Islet precursor cell (in vitro differentiated cells): ENCODE measurements at places on chromosomes 11 and 22.
A peak's percentile ranks its signal among the peaks of the same experiment; 100 is the strongest.

DNA sequence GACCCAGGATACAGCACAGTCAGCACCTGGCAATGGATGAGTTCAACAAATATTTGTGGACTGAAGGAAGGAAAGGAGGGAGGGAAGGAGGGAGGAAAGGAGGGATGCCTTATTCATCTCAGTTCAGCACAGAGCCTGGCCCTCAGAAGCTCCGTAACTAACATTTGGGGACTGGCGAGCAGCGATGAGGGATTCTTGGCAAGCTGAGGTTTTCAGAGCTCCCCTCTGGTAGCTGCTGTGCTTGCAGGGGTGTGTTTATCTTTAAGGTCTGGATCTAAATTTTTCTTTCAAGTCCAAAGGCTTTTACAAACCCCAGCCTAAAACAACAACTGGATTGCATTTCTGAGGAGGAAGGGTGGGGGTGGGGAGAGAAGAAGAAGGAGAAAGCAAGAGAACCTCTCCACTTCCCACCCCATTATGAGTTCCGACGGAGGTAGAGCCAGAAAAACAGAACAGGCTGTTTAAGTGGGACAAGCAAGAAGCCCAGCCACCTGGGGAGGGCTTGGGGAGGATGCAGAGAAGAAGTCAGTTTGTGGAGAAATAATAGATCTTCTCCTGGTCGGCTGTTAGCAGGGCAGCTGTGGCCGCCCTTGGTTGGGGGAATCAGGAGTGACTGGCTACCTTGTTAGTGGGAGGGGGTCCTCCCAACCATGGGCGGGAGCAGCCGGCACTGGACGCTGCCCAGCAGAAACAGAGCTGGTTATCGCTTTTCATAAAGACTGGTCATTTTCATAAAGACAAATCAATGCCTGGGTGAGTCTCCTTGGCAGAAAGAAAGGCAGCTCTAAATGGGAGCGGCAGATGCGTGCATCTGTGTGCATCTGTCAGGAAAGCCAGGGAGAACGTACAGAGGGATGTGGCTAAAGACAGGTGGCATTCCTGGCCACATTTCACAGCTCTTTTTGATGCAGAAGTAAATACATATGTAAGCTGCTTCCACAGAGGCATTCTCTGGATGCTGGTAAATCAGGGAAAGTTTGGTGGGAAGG is 78.0 kb downstream of the TSPAN18 start:
- DNase-seq: no peak

DNA sequence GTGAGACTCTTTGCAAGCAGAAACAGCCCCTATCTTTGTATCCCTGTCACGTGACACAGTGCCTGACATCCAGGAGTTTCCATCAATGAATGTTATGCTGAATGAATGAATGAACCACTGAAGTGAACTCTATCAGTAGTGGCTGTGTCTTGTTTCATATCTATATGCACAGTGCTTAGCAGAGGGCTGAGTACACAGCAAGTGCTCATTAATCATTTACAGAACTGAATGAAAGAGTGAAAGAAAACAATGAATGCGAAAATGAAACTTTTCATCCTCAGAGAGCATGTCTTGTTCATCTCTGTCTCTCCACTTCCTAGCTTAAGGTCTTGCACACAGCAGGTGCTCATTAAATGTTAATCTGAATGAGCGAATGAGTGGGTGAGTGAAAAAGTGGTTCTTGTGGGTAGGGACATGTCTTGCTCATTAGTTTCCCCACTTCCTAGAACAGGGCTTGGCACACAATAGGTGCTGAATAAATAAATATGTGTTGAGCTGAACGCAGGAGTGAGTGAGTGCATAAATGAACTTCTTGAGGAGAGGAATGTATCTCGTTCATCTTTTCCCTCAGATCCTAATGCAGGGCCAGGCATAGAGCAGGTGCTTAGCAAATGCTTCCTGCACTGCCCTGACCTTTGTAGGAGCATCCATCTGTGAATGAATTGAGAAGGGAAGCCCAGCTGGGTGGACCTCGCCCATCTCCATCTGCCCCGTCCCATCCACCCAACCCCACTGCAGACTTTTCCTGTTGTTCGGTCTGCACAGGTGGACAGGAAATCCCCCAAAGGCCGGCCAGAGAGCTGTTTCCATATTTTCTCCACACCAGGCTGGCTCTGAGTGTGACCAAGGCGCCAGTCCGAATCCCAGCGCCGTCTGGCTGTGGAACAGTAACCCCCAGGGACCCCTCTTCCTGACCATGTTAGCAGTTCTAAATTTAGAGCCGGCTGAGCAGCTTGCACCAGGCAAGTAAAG is 113.4 kb upstream of the CRYBB3 start:
- DNase-seq: no peak

DNA sequence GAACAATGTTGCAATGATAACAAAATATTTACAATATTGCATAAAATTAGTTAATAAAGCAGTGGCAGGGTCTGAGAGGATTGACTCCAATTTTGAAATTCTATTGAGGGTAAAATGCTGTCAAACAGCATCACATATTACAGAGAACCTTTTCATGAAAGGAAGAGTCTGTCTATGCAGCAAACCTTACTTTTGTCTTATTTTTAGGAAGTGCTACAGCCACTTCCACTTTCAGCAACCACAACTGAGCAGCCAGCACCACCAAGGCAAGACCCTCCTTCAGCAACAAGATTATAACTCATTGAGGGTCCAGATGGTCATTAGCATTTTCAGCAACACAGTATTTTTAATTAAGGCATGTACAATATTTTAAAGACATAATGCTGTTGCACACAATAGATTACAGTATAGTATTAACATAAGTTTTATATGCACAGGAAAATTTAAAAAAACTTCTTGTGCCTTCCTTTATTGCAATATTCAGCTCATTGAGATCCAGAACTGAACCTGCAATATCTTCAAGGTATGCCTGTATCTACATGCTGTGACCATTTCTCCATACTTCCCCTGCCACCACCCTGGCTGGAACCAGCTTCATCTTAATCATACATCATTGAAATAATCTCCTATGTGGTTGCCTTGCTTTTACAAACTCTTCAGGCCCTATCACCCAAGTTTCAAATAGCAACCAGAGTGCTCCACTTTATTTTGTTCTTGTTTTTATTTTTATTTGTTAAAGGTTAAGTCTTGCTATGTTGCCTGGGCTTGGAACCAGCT is 711.2 kb downstream of the KCNA4 start:
- no peak for DNase-seq

DNA sequence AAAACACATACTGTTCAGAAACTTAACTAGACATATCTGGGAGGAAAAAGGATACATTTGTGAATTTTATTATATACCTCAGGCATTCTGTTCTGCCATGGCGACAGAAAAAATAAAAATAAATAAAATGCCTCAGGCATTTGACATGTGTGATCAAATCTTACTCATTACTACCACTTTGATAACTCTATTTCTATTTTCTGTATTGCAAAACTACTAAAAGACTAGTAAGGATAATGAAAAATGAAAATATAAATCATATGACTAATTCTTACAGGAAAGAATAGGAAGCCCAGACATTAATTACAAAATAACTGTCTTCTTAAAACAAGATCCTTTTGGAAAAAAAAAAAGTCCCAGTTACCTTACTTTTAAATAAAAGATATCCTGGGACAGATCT is 5.3 kb downstream of the PICALM start:
- DNase-seq: no peak

- no peak for DNase-seq
These were observed 134.3 kb downstream of the TEAD1 start for GRCh38 chr11:12808519-12808918.

DNA sequence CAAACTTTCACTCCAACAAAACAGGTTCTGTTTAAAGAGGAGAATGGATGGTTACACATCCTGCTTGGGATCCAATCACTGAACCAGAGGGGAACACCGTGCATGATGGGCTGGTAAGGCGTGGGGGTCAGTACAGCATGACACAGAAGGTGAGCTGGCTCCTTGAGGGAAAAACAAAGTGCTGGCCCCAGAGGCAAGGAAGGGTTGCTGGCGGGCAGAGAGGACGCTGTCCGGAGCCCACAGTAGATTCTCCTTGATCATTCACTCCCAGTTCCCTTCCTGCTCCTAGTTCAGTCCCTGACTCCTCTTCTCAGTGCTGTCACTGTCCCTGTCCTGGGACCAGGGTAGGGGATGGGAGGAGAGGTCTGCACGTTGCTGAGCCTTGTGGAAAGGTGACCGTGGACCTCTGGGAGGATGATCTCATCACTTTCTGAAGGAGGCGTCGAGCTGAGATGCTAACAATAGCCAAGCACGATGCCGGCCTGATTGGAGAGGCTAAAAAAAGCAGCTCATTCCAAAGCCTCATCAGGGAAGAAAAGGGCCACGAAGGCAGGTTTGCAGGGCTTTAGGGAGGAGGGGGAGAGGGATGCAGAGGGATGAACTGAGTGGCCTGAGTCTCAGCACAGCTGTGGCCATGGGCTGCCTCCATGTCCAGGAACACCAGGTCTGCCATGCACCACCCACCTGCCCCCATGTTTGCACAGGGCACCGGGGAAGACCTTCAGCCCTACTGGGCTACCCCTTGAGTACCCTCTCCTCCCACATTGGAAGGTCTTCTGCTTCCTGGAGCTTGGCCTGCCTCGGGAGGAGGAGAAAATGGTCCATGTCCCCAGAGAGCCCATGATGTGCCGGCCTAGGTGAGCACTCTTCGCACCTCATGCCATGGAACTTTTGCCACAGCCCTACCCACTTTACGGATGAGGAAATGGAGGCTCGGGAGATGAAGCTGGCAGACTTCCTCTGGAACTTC is 72.7 kb upstream of the RTL6 start:
- DNase-seq: peak; percentile 43

- no peak for DNase-seq
These were observed 23.4 kb upstream of the KRTAP5-6 start for GRCh38 chr11:1673446-1674172.

- no peak for DNase-seq
These were observed 29.4 kb upstream of the NUP50 start for GRCh38 chr22:45134313-45134712.

- DNase-seq: peak; percentile 70
These were observed 539 bp downstream of the EIF4ENIF1 start for GRCh38 chr22:31488988-31489617.

GRCh38 chr11:104254347-104254746 is 90.4 kb upstream of the PDGFD start:
- peak; percentile 81 for DNase-seq

- DNase-seq: no peak
These were observed 182.3 kb downstream of the BLID start for GRCh38 chr11:121933694-121934093.

- DNase-seq: no peak
These were observed 25.4 kb upstream of the MS4A6A start for GRCh38 chr11:60208146-60208895.

GRCh38 chr22:38761202-38762162 is 5.7 kb upstream of the SUN2 start:
- DNase-seq: no peak

DNA sequence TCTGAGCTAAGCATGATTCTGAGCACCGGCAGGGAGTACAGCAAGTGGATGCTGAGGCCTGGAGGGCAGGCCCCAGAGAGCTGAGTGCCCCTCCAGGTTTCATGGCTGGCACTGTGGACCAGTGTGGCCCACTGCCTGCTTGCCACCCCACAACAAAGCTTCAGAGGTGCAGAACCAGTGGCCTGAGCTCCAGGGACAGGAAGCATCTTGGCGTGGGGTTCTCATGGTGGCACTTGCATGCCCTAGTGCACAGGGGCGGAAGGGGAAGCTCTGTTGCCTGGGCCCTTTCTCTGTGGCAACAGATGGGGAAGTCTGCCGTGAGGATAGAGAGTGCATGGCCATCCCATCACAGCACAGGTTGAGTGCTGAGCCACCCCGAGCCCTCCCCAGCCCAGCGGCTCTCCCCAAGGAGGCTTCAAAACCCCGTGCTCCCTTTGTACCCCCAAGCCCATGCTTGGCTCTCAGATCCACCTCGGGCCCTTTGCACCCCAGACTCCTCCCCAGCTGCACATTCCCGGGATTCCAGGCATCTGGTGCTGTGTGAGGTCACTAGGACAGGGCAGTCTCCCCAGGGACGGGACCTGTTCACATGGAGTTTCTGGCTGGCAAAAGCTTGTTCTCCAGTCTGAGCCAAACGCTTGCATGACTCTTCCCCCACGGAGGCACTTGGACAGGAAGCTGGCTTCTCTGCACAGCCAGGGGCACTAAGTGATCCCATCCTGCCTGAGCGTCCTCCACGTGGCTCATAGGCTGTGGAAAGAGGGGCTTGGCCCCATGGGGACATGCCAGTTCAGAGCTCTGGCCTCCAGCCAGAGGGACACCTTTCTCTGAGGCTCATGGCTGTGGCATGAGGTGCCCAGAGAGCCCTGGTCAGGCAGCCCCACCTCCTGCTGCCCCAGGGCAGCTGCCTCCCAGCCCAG is 4.2 kb downstream of the SLC25A1 start:
- peak; percentile 74 for DNase-seq

- DNase-seq: no peak
These were observed 6.7 kb upstream of the GSTP1 start for GRCh38 chr11:67576735-67577475.

- DNase-seq: no peak
These were observed 90.4 kb downstream of the RBFOX2 start for GRCh38 chr22:35938226-35938625.

DNA sequence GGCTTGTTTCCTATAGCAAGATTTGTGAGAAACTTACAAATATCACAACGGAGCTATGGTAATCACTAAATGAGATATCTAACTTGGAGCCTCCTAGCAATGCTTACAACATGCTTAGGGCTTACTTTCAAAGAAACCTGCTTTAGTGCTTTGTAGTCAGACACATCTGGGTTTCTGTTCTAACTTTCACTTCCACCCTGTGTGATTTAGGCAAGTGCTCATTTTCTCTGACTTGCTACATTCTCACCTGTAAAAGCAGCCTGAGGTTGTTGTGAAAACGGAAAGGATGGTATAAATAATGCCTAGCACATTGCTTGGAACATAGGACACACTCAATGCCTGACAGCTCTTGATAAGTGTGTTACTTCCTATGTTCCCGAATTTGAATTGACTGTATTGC is 45.6 kb downstream of the LRRC4C start:
- no peak for DNase-seq

DNA sequence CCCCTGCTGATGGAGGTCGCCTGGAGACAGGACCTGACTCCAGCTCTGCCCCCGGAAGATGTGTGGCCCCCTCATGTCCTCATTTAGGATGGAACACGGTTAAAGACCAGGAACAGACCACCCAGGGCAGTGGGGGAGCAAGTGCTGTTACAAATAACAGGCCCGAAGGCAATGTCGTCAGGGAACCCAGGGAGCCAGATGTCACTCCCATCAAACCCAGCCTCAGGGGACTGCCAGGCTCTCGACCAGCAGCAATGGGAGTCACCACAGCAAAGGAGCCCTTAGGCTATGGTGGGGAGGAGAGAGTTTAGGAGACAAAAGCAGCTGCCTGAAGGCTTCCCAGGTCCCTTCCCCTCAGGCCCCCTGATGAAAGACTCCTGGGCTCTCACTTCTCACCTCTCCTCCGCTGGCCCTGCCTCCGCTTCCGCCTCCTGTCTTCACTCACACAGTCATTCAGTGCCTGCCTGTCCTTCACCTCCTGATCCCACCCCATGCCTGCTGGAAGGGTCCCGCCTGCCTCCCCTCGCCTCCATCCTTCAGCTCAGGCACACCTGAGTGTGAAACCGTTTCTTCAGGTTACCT is 4.4 kb downstream of the RPS19BP1 start:
- DNase-seq: peak; percentile 84
